ENCODE measurements at places on chromosomes 4 and X.

GRCh38 chr4:146330392-146330791 lies 116.1 kb downstream of the REELD1 start:
- no peak for DNase-seq

GRCh38 chr4:56641494-56642051 lies 39.5 kb downstream of the HOPX start:
- peak; percentile 76 for DNase-seq

DNA sequence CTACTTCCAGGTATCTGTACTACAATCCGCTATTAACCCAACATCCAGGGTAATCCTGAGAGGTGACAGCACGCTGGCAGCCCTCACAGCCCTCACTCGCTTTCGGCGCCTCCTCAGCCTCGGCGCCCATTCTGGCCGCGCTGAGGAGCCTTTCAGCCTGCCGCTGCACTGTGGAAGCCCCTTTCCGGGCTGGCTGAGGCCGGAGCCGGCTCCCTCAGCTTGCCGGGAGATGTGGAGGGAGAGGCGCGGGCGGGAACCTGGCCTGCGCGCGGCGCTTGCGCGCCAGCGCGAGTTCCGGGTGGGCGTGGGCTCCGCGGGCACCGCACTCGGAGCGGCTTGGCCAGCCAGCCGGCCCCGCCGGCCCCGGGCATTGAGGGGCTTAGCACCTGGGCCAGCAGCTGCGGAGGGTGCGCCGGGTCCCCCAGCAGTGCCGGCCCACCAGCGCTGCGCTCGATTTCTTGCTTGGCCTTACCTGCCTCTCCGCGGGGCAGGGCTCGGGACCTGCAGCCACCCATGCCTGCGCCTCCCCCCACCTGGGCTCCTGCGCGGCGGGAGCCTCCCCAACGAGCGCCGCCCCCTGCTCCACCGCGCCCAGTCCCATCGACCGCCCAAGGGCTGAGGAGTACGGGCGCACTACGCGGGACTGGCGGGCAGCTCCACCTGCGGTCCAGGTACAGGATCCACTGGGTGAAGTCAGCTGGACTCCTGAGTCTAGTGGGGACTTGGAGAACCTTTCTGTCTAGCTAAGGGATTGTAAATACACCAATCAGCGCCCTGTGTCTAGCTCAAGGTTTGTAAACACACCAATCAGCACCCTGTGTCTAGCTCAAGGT lies 87.3 kb downstream of the PRSS12 start:
- no peak for DNase-seq

DNA sequence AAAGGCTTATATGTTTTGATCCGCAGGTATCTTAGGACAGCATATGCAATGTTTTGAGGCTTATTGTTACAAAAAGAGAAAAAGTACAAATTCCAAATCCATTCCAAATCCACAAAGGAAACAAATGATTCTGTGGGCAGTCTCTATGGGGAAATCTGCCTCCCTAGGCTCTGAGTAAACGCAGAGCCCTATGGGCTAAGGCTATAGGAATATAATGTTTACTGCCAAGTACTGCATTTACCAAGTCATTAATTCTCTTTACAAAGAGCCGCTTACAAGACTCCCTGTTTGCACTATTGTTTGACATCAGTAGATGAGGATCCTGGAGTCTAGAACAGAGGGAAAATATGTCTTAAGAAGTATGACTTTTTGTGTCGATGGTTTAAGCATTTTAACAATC lies 212.4 kb upstream of the GPC4 start:
- no peak for DNase-seq

- DNase-seq, result no peak
These were observed 37.2 kb downstream of the HPF1 start for GRCh38 chr4:169720529-169720928.

GRCh38 chr4:146932116-146932515 lies 13.5 kb downstream of the TTC29 start:
- no peak for DNase-seq
